Right forelimb (tissue), 1 donor: ENCODE measurements at places on chromosomes 1 and 21.

- no peak for DNase-seq
Measured at GRCh38 chr1:155009221-155009711, 6.7 kb downstream of the ZBTB7B start.

GRCh38 chr21:46206163-46207005, 22.1 kb upstream of the SPATC1L start:
- no peak for DNase-seq

- DNase-seq: no peak
Measured at GRCh38 chr1:221430152-221430960, 311.5 kb downstream of the DUSP10 start.

DNA sequence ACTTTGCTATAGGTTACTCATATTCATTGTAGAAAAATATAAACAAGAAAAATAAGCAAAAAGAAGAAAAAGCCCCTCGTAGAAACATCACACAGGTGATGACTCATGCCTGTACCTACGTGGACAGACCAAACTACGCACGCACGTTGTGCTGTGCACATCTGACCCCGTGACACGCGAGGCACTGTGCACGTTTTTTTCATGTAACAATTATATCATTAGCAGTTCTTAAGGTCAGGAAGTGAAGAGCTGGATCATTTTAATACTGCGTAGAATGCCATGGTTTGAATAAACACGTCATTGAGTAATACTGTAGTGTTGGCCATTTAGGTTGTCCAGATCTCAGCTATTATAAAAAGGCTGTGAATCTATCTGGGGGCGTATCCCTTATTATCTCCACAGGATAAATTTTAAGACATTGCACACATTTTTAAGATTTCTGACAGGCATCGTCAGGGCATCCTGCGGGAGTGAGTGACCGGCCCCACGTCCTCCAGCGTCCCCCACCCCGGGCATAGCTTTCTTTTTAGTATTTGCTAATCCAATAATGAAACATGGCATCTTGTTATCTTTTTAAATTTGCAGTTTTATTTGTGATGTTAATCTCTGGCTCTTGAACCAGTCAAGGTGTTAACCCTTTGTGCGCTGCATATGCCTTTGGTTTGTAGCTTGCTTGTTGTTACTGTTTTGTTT, 23.4 kb upstream of the ADARB1 start:
- no peak for DNase-seq

GRCh38 chr1:113788802-113789201, 23.5 kb downstream of the RSBN1 start:
- no peak for DNase-seq
